ENCODE measurements at places on chromosomes 2 and 18.

- no peak for DNase-seq
These were observed 58.3 kb upstream of the NCOA1 start for GRCh38 chr2:24432735-24433134.

DNA sequence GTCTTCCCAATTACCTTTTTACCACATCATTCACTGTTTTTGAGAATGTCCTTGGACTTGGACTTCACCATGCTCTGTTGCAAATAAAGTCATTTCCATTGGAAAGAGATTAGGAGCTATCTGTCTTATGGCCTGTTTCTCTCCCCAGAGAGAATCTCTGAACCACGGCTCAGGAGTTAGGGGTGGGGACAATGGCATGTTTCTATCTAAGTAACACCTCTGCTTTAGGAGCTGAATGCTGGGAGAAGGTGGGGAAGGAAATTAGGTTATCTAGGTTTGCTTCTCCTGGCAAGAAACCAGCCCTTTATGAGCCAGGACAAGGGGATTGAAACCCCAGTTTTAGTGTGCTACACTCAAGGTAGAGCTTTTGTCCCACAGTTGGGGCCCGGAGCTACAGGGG, 86.3 kb downstream of the AGPS start:
- no peak for DNase-seq

DNA sequence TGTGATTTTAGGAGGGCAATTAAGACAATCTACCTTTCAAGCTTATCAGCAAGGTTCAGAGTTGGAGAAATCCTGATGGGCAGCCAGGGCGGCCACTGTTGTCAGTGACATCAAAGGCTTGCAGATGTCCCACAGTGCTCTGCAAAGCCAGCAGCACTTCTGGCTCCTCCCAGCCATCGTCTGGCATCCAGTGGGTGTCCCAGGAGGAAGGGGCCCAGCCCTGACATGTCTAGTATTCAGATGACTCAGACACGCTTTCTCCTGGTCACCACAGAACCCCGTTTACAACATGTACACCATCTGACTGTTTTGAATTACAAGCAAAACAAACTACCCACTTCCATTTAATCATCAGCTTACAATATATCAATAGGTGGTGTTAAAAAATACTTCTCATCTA, 61.4 kb downstream of the CYRIA start:
- DNase-seq, result no peak

- DNase-seq, result no peak
These were observed 2.8 kb downstream of the ASB18 start for GRCh38 chr2:236261452-236261851.

DNA sequence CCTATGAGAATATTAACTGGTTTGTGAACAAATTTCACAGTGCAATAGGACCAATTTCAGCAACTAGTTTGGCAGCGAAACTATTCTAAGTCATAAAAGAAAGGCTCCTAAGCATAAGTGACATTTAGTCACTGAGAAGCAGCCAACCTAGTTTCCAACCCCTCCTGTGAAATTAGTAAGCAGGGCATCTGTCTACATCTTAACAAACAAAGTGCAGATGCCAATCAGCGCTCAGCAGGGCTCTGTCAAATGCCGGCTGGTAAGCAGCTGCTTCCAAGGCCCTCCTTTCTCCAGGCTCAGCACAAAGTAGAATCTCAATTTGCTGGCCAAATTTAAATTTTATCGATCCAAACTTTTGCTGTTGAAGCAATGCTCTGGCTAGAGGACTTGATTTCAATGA, 124.7 kb downstream of the ICOS start:
- no peak for DNase-seq

DNA sequence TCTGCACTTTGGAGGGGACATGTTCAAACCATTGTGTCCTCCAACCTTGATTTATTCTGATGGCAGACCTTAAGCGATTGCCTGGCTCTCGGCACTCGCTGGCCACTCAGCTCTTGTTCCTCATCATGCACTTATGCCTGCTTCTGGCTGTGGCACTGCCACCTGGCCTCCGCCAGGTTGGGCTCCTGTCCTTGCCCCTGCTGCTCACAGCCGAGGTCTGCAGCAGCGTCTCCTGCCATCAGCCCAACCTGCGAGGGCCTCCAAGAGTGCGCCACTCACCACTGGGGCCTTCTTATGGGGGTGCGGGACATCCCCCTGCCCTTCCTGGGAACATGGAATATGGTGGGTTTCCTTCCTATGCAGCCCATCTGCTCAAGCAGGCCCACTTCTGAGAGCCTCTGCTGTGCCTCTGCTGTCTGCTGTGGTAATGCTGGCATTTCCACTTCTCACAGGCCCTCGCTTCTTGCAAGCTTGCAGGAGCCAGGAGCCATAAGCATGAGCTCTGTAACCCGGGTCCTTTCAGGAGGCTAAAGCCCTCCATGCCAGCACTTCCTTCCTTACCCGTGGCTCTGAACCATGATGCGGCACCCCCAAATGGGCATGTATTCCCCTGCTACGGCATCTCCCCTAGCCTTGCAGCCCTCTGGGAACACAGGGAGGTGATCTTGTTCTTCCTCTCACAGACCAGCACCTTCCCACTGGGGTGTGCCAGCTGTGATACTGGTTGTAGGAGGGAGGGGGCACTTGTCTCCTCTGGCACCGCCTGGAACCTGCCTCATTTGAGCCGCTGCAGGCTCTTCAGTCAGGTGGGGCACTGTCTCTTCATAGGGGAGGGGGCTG, 58.6 kb upstream of the HS6ST1 start:
- no peak for DNase-seq

DNA sequence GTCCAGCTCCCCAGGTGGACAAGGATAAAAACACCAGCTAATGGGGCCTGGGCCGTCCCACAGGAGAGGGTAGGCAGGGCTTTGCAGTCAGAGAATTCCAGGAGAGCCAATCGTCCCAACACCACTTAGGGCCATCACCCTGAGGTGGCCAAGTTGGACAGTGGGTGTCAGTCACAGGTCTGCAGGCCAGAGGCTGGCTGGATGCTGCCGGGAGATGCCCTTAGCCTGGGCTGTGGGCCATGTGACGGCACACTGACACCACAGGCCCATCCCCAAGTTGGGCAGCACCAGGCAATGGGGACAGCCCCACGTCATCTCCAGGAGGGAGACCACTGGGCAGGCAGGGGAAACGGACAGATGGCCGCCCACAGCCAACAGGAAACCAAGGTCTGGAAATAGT, 53.9 kb downstream of the KIF1A start:
- DNase-seq, result no peak

GRCh38 chr2:47686018-47686417, 96.9 kb upstream of the MSH6 start:
- DNase-seq, result no peak

Measured in brain pericyte (primary cell).